ENCODE measurements at places on chromosomes 3 and 15. TPM values are rescaled to one million over a fixed set of nuclear protein-coding genes. Genes with fewer than 3 reads are reported as not detected.
A peak's percentile ranks its signal among the peaks of the same experiment; 100 is the strongest.

DNA sequence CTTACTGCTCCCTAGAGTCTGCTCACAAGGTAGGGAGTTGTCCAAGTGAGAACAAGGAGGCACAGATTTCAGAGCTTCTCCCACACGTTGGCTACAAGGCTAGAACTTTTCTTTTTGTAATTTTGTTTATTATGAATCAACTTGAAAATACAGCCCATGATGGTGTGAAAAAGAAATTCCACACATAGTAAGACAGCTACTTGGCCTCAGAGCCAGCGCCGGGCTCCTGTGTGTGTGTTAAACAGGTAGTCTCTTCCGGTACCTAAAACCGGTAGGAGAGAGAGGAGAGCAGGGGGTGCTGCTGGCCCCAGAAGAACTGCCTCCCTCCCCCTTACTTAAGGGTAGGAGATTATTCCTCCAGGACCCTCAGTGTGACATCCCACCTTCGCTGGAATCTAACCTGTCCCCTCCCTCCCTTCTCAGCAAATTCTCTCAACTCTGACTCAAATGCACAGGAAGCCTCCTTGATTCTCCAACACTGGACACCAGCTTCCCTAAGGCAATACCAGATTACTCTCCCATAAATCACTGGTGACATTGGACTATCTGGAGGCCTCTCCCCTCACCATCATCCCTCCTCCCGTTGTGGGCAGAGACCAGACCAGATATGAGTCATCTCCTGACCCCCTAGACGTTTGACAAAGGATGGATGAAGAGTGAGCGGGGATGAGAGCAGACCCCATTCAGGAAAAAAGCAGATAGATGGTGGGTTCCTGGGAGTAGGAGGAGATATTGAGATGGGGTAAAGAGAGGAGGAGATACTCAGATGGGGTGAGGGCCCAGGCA, 4.5 kb upstream of the IP6K1 start:
- H3K27me3 ChIP-seq = peaks cover 1% of the 10 kb centered on the region
- no peak overlapping the region for H3K27ac ChIP-seq
- no peak for DNase-seq
- no peaks in the 10 kb centered on the region for H3K36me3 ChIP-seq
- H3K4me1 ChIP-seq = peaks cover 15% of the 10 kb centered on the region

GRCh38 chr3:127224118-127224517, 31.2 kb downstream of the PRR23E start:
- peaks cover 4% of the 10 kb centered on the region for H3K27me3 ChIP-seq
- H3K36me3 ChIP-seq = no peaks in the 10 kb centered on the region
- no peak for DNase-seq

DNA sequence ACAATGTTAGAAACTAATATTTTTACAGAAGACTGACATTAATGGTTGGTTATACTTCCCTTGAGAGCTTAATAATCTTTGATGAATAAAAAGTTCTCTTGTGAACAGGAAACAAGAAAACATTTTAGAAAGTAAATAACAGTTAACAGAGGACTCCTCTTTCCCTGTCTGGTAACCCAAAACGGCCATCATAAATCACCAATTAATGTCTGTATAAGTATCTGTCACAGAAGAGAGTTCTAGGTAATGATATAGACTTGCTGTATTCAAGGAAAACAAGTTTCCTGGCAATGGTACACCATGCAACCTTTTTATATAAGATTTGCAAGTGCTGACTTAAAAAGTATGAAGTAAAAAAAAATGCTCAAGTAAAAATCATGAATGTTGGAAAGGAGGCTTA, 426.7 kb downstream of the SOX2 start:
- no peak for DNase-seq
- H3K27ac ChIP-seq = no peak overlapping the region
- no peak overlapping the region for H3K4me3 ChIP-seq

SELENOK gene
- 32.1 TPM for total RNA-seq

DNA sequence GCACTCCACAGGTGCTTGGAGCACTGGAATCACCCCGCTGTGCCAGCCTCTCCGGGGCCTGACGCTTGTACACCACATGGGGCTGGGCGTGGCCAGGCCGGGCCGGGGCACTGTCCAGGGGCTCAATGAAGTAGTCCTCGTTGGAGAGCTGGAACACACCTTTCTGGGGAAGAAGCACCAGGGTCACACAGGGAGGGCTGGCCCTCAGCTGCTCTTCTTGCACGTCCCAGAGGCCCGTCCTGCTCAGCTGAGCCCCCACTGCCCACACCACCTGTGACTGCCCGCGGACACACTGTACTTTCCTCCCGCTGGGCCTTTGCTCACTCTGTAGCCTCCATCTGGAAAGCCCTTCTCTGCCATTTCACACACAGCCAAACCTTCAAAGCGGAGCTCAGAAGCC, 13.3 kb downstream of the ADAMTS7 start:
- H3K27ac ChIP-seq = no peak overlapping the region
- no peak for DNase-seq
- H3K4me3 ChIP-seq = no peak overlapping the region
- no peaks in the 10 kb centered on the region for H3K36me3 ChIP-seq
- no peaks in the 10 kb centered on the region for H3K27me3 ChIP-seq

CATSPER2 gene
- 9.0 TPM for total RNA-seq

IL17RC gene
- total RNA-seq = 0.32 TPM

- H3K27me3 ChIP-seq = peaks cover 16% of the 10 kb centered on the region
- H3K4me3 ChIP-seq = peak overlapping the region; percentile 18
- DNase-seq = peak; percentile 88
- H3K36me3 ChIP-seq = no peaks in the 10 kb centered on the region
These were observed 2.9 kb downstream of the GNAT1 start for GRCh38 chr3:50194128-50194902.

STRC gene
- total RNA-seq = 0.36 TPM

DNA sequence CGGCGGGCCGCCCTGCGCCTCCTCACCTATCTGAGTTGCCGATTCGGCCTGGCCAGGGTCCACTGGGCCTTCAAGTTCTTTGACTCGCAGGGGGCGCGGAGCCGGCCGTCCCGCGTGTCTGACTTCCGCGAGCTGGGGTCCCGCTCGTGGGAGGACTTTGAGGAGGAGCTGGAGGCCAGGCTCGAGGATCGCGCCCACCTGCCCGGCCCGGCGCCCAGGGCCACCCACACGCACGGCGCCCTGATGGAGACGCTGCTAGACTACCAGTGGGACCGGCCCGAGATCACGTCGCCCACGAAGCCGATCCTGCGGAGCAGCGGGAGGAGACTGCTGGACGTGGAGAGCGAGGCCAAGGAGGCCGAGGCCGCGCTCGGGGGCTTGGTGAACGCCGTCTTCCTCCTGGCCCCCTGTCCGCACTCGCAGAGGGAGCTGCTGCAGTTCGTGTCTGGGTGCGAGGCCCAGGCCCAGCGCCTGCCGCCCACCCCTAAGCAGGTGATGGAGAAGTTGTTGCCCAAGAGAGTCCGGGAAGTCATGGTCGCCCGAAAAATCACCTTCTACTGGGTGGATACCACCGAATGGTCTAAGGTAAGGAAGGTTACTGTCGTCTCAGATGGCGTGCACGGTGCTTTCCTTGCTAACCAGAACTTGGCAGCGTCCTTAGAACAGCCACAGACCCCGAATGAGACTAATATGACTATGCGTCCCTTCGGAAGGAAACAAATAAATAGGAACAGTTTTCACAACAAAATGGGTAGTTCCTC, 567 bp downstream of the TICRR start:
- H3K27me3 ChIP-seq = peaks cover 4% of the 10 kb centered on the region
- peak overlapping the region; percentile 63 for H3K27ac ChIP-seq

MED12L gene
- 2.9 TPM for total RNA-seq

A4GNT gene
- total RNA-seq = not detected

DNA sequence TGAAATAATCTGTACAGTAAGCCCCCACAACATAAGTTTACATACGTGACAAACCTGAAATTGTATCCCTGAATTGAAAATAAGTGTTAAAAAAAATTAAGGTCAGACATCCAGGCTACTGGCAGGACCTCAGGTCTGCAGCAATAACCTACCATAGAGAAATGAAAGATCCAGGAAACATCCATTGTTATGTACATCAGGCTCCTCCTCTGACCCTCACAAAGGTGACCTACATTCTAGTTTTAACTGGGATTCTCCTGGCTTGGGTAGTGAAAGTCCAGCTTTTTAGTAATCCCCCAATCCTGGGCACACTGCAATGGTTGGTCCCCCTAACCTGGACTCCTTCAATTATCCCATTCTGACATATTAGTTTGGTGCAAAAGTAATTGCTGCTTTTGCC, 749.6 kb upstream of the LMCD1 start:
- no peak for DNase-seq
- no peak overlapping the region for H3K27ac ChIP-seq
- no peak overlapping the region for H3K4me3 ChIP-seq
- peaks cover 2% of the 10 kb centered on the region for H3K4me1 ChIP-seq
- H3K36me3 ChIP-seq = no peaks in the 10 kb centered on the region

CFAP92 gene
- total RNA-seq = 0.83 TPM

DNA sequence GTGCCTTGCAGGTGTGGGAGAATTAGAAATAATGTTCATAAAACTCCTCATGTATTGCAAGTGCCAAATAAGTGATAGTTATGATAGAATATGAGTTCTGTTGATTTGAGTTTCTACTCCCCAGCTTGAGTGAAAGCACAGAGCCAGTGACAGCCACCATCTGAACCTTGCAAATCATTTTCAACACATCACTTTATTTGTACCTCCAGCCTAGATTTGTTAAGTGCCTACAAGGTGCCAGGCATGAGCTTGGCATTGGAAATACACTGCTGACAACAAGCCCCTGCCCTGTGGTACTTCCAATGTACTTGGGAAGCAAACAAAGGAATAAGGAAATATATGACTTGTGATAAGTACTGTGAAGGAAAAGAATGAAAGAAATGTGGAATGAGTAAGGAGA, 17.0 kb downstream of the FEZF2 start:
- H3K27me3 ChIP-seq = peaks cover under 1% of the 10 kb centered on the region
- no peaks in the 10 kb centered on the region for H3K36me3 ChIP-seq
- H3K27ac ChIP-seq = no peak overlapping the region
- H3K4me3 ChIP-seq = no peak overlapping the region

DNA sequence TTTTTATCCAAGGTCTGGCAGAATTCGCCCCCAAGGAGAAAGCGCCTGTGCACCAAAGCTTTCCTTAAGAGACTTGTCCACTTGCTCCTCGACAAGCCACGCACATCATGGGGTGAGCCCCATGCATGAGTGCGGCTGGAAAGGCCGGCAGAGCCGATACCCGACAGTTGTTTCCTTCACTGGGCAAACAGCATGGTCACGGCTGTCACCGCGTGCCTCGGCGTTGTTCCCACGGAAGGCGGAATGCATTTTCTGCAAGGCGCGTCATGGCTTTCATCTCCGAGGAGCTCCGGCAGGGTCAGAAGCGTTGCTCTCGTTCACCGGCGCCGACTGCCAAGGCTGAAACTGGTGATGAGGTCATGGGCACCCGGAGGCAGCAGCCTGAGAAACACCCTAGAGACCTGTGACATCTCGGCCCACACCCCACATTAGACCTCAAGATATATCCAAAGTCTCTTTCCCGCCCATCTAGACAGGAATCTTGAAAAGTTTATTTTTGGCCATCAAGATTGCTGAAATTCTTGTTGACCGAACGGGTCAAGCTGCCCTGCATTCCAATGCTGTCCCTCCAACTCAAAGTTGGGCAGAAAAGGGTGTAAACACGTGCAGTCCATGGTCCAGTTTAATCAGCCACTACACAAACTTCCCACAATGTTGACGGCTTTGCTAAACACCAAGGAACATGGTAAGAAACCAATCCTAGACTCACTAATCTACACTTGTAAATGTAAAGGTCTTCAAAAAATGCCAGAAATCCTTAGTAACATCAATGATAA, 604 bp upstream of the TJP1 start:
- H3K4me3 ChIP-seq = no peak overlapping the region
- peaks cover 49% of the 10 kb centered on the region for H3K27me3 ChIP-seq
- peaks cover 6% of the 10 kb centered on the region for H3K36me3 ChIP-seq
- peak; percentile 12 for DNase-seq

SPATA12 gene
- total RNA-seq = not detected

DNA sequence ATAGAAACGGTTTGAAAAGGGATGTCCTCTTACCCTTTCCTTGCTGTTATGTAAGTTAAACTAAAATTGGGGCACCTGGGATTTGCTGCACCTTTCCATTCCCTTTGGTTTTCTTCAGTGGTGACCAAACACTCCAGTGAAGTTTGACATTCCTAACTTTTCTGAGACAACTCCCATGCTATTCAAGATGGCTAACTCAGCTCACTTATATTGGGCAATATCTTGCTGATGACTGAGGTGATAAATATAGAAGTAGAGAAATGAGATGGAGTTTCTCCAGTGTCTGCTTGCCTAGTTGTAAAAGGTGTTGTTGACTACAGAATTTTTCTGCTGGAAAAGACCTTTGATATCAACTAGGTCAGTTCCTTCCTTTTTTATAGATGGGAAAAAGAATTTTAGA, 291.8 kb downstream of the GAP43 start:
- no peak overlapping the region for H3K27ac ChIP-seq
- H3K4me3 ChIP-seq = no peak overlapping the region
- H3K36me3 ChIP-seq = no peaks in the 10 kb centered on the region
- no peaks in the 10 kb centered on the region for H3K4me1 ChIP-seq

ZPLD1 gene
- total RNA-seq = not detected

SOX2 gene
- not detected for total RNA-seq

WNT5A gene
- not detected for total RNA-seq

DNA sequence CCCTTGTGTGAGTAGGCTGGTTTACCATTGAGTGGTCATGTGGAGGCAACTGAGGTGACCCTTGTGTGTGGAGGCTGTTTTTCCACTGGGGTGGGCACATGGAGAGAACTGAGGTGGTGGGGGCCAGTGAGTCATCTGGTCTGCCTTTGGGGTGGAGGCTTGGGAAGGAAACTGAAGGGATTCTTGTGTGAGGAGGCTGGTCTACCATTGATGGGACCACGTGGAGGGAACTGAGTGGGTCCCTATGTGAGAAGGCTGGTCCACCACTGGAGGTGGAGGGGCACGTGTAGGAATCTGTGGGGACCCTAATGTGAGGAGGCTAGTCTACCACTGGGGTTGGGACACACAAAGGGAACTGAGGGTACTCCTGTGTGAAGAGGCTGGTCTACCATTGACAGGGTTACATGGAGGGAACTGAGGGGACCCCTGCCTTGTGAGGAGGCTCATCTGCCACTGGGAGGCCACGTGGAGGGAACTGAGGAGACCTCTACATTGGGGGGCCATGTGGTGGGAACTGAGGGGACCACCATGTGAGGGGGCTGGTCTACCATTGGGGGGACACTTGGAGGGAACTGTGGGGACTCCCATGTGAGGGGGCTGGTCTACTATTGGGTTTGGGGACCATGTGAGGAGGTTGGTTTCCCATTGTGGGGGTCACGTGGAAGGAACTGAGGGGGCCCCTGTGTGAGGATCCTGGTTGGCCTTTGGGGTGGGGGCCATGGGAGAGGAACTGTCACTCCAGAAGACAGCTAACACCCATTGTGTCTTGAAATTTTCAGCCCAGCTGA, 164.5 kb downstream of the WNT7A start:
- DNase-seq = no peak
- no peaks in the 10 kb centered on the region for H3K27me3 ChIP-seq
- no peak overlapping the region for H3K27ac ChIP-seq

SELENOS gene
- 21.6 TPM for total RNA-seq

MAPKBP1 gene
- total RNA-seq = 17.2 TPM

GRCh38 chr15:101324524-101325177, 29.6 kb upstream of the SNRPA1 start:
- no peak overlapping the region for H3K4me3 ChIP-seq
- H3K36me3 ChIP-seq = no peaks in the 10 kb centered on the region
- no peaks in the 10 kb centered on the region for H3K27me3 ChIP-seq

UBAP1L gene
- 2.9 TPM for total RNA-seq

GRCh38 chr15:80904998-80905397, 84.6 kb downstream of the MESD start:
- H3K4me3 ChIP-seq = no peak overlapping the region
- H3K4me1 ChIP-seq = no peaks in the 10 kb centered on the region
- peaks cover 6% of the 10 kb centered on the region for H3K36me3 ChIP-seq
- no peak for DNase-seq

- H3K36me3 ChIP-seq = no peaks in the 10 kb centered on the region
- H3K27ac ChIP-seq = no peak overlapping the region
- peaks cover 3% of the 10 kb centered on the region for H3K27me3 ChIP-seq
- H3K4me1 ChIP-seq = peaks cover 2% of the 10 kb centered on the region
- no peak overlapping the region for H3K4me3 ChIP-seq
These were observed 504.1 kb downstream of the NTRK3 start for GRCh38 chr15:87752250-87752951.

All from activated CD8-positive, alpha-beta T cell treated with anti-CD3 and anti-CD28 coated beads for 36 hours (primary cell).